ENCODE measurements at places on chromosomes 2 and 18. TPM values are rescaled to one million over a fixed set of nuclear protein-coding genes. Genes with fewer than 3 reads are reported as not detected.

- no peak for DNase-seq
Observed at GRCh38 chr2:176193048-176193447, 4.6 kb downstream of the HOXD1 start.

MC5R gene
- not detected for polyA plus RNA-seq

DNA sequence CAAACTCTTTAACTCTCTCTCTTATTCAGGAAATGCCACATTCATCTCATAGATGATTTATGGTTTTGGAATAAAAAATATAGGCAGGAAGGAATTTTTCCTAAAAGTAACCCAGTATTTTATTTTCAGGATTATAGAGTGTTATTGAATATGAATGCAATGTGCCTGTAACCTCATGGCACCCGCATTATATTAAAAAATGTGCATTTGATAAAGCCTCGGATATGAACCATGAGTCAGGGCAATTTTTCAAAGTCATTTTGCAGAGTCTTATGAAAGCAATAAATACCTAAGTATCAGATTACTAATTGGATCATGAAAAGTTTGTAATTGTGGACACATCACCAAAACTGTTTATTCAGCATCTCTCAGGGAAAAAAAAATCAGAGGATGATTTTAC lies 573.8 kb downstream of the TSN start:
- no peak for DNase-seq

DNA sequence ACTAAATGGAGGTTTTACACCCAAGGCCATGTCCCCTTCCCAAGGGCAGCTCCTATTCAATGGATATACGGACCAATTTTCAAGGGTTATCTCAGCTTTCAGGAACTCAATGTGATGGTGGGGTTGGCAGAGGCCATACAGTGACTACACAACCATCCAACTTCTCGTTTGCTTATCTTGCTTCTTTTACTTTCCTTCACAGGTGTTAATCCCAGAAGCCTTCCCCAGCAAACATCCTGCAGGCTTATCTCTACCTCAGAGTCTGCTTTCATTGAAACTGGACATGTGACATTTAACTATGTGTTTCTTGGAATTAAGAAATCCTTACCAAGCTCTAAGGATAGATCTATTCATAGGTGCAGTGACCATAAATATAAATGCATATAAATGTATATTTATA lies 443.8 kb upstream of the CDH20 start:
- DNase-seq = no peak

CNTNAP5 gene
- not detected for polyA plus RNA-seq

Data from BJ (cell line).